ENCODE measurements at places on chromosomes 4 and X.

- peak; percentile 60 for DNase-seq
Observed at GRCh38 chr4:184453365-184454160, 20.8 kb downstream of the IRF2 start.

DNA sequence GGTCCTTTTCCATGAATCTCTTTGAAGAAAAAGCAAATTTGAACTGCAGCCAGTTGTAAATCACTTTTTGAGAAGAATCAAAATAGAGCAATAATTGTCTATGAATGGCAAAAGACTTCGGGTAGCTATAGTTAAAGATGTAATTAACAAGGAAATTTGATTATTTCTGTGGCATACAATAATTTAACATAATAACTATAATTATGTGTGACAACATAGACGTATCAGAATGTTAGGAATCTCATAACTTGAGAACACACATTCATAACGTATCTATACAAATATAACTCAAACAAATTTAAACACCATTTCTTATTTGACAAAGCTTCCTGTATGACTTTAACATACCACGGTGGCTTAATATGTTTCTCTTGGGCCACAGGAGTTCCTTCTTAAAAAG is 36.0 kb upstream of the NSG1 start:
- DNase-seq = no peak

DNA sequence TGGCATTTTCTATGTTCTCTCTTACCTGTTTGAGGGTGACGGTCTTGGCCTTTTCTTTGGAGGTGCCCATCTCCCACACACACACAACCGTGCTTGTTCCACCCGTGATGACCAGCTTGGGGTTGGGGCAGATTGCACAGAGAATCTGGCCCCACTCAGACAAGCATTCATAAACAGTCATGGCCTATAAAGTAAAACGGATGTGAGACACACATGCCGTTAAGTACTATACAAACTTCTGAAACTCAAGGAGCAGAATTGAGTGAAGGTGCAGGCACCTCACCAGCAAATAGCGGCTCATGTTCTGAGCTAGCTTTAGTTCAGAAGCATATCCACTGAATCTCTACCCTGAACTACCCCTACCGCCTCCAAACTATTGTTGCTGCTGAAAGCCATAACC is 107.6 kb downstream of the CDS1 start:
- no peak for DNase-seq

DNA sequence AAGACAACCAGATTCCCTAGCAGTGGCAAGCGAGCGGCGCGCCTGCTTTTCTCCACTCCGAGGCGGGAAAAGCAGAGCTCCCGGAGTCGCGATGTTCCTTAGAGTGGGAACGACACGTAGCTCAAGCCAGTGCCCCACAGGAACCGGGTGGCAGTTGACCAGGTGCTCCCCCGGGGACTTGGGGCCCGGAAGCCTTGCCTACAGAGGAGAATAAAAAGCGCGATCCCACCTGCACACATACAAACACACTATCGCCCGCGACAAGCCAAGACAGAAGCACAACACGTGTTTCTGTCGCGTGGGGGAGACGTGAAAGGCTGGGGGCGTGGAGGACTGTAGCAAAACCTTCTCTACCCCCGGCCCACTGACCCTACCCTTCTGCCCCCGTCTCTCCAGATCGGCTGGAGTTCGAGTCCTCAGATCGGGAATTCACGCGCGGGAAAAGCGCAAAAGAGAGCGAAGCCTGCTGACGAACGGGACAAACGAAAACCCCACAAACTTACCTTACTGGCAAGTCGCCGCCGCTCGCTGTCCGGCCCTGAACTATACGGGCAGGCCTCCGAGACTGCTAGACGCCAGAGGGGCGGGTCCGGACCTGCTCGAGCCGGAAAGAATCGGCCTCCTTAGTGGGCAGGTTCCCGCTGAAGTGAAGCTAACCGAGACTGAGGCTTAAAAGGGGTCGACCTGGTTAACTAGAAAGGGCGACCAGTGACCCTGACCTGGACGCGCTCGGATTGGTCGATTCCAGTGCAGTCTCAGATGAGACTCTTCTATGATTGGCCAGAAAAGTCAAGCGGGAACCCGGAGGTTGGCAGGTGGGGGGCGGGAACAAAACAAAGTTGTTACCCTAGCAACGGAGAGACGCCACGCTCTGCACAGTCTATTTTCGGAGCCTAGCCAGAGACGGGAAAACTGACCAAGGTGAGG is at the start of the genes DNAAF6 and NUP62CL:
DNAAF6 (plus strand) TSS at position 842 of the 927 bp plus-strand sequence. CDS start 6,265 bp downstream, outside the sequence.
NUP62CL (minus strand) TSS at position 664 of the 927 bp plus-strand sequence. CDS start 31,287 bp downstream, outside the sequence.
- DNase-seq = peak; percentile 82

GRCh38 chr4:156169861-156170260 is 216.2 kb upstream of the CTSO start:
- no peak for DNase-seq

DNA sequence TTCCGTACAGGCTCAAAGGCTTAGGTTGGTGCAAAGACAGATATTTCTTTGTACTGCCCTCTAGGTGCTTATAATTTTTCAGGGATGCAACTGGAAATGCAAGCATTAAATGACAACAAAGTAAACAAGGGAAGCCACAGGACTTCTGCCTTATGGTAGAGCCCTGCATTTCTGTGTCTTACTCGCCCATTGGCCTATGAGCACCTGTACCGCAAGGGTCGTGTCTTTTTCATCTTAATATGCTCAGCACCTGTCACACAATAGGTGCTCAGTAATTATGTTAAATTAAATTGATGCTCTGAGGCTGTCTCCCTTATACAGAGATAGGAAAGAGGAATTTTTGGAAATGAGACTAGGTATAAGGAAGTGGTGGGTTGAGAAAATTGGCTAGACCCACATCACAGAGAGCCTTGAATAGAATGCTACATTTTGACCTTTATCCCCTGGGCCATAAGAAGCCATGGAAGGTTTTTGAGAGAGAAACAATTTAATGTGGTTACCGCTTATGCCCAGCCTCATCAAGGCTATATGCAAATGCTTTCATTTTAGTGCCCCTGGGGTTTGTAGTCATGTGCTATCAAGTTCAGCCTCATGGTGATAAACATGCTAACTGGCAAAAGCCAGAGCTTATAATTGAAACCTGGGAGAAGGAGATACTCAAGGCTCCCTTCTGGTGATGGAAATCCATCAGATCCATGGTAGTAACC is 16.3 kb downstream of the VSIG4 start:
- no peak for DNase-seq

GRCh38 chr4:786861-787300 is 39.0 kb downstream of the CPLX1 start:
- no peak for DNase-seq

DNA sequence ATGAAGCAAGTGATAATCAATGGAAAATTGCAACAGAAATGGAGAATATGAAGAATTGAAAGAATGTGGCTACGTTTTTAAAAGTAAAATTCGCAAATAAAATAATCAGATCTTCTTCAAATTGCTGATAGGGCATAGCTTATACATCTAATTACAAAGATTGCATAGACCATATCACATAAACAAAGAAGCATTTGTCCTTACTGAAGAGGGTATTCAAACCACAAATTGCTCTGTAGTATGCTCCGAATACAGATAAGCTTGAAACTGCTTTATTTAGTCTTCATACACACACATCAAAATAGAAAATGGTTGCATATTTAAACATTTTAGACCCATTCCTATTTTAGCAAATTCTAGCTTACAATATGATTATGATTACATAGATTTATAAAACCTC is 206.7 kb upstream of the SLIT2 start:
- DNase-seq = no peak

DNA sequence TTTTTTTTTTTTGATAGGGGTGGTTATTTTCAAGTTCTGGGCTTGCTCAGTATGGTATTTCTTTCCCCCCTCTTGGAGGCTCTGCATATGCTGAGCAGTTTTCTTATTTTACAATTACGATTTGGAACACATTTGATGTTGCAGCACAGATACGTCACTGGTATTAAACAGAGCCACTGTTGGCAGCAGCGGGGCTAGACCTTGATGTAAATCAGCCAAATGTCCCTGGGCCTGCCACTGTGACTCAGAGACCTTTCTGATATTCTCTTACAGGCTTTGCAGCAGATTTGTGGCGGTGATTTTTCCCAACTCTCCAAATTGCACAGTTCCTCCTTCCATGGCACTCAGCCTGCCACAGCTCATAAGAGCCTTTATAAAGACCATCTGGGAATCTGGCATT is 81.1 kb downstream of the VMA21 start:
- no peak for DNase-seq

DNA sequence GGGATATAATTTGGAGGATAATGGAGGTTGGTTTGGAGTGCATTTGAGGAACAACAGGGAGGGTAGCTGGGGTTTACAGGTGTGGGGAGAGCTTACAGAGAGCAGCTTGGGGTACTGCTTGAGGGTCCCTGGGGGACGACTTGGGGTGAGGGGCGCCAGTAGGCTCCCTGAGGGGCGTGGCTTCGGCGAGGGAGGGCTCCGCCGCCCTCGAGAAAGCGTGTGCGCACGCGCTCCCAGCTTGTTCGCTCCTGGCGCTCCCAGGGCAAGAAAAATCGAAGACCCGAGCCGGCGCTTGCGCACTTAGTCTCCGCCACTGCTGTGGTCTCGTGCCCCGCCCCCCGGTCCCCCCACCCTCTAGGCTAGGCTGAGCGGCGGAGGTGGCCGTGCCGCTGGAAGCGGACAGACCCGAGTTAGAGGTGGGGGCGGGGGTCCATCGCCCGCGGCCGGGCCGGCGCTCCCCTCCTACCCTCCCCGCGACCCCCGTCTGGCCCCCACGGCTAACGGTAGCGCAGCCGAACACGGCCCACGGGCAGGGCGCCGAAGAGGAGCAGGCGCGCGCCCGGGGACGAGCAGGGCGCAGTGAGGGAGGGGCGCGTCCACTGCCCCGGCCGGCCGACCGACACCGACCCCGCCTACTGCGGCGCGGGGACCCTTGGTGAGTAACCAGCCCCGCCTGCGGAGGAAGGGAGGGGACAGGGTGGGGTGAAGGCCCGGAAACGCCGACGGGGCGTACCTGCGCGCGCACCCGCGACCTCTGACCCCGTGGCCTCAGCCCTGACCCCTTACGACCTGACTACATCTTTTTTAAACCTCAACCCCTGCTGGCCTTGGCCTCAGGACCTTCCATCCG is 5.4 kb upstream of the CCDC120 start:
- peak; percentile 71 for DNase-seq

DNA sequence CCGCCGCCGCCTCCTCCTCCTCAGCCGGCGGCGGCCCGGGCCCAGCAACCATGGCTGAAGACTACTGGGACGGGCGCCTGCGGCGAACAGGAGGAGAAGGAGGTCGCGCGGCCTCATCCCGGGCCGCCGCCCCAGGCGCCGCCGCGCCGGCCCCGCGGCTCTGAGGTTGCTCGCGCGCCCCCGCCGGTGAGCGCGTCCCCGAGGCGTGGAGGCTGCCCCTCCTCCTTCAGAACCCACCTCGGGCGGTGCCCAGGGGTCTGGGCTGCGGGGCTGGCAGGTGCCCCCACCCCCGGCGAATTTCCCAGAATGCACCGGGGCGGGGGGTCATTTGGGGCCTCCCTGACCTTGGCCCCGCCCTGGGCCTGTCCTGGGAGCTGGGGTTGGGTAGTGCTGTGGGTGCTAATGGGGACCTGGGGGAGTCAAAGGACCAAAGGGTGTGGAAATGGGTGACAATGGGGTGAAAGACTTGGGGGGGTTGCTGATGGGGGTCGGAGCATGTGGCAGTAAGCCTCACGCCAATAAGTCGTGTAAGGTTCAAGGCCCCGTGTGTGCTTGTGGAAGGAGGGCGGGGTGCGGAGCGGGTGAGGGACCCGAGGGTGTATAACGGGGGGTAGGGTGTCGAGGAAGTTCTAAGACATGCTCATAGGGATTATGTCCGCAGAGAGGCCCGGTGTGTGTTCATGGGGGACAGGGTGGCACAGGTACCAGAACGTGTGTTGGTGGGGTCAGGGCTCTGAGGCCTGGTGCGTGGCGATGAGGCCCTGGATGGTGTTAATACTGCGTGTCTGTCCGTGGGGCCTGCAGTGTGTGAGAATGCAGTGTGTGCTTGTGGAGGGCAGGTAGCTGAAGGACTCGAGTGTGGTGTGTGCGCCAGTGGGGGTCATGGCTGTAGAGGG is 687 bp downstream of the CDK16 start:
- DNase-seq = peak; percentile 65

DNA sequence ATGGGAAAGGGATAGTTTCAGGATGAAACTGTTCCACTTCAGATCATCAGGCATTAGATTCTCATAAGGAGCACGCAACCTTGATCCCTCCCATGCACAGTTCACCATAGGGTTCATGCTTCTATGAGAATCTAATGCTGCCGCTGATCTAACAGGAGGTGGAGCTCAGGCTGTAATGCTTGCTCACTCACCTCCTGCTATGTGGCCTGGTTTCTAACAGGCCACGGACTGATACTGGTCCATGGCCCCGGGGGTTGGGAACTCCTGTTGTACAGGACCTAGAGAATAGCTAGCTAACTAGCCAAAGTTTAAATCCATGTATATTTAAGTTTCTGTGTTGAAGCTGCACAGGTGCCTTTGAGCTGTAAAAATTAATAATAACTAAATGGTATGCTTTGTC is 65.8 kb upstream of the MMAA start:
- no peak for DNase-seq

GRCh38 chrX:118239178-118239870 is 106.6 kb upstream of the WDR44 start:
- no peak for DNase-seq

- DNase-seq = no peak
Observed at GRCh38 chr4:1462009-1462767, 55.9 kb upstream of the NKX1-1 start.

DNA sequence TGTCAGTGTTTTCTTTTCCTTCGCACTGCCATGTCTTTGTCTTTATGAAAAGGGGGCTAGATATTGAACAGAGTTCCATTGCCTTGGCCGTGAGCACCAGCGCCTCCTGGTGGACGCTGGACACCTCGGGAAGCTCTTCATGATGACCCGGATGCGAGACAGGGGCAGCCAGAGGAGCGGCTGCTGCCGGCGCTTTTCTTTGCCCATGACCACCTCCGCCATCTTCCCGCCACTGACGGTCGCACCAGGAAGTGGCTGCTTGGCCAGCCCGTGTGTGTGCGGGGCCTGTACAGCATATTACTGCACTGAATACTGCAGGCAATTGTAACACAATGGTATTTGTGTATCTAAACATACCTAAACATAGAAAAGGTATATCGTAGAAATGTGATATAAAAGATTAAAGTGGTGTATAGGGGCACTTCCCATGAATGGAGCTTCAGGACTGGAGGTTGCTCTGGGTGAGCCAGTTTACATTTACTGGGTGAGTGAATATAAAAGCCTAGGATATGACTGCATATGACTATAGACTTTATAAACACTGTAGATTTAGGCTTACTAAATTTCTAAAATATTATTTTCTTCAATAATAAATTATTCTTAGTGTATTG is 15.8 kb upstream of the GRIA2 start:
- no peak for DNase-seq

DNA sequence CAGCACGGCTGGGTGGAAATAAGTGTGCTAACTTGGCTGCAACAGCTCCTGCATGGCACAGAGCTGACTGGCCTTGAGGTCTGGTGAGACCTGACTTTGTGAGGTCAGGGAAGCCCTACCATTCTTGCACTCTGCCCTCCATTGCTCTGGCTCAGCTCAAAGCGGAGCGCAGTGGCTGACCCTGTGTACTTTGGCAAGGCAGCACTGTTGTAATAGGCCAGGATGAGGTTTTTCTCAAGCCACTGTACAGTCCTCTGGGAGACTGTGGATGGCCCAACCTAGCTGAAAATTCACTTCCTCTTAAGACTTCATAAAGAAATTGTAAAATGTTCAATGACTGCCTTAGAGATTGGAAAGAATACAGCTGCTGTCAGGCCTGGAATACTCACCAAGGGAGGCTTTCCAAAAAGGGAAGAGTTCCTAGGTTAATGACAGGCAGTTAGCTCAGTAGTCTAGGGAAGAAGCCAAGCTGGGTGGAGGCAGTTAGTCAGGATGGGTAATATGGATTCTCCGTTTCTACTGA is 129.8 kb downstream of the GUCY2F start:
- no peak for DNase-seq
